ENCODE measurements at places on chromosomes 7 and 10. TPM values are rescaled to one million over a fixed set of nuclear protein-coding genes. Genes with fewer than 3 reads are reported as not detected.

DNA sequence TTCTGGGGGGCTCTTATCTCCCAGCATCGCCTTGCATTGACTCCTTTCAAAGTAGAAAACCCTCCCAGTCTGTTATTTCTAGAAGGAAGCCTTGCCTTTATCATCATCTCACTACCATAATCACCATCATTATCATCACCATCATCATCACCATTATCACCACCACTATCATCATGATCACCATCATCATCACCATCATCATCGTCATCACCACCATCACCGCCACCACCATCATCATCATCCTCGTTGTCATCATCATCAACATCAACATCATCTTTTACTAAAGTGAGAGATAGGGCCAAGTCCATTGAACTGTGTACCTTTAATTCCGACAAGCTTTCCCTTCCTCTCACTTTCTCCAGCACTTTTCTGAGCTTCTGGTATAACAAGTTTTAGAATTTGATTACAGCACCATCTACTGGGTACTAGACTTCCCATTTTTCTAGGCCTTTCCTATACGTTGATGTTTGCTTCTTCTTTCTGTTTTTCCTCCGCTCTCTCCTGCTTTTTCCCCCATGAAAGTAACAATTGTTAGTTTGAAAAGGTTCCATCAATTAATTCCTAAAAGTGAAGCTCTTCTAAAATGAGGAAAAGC, 226.4 kb downstream of the BUB3 start:
- no peak for DNase-seq

DNA sequence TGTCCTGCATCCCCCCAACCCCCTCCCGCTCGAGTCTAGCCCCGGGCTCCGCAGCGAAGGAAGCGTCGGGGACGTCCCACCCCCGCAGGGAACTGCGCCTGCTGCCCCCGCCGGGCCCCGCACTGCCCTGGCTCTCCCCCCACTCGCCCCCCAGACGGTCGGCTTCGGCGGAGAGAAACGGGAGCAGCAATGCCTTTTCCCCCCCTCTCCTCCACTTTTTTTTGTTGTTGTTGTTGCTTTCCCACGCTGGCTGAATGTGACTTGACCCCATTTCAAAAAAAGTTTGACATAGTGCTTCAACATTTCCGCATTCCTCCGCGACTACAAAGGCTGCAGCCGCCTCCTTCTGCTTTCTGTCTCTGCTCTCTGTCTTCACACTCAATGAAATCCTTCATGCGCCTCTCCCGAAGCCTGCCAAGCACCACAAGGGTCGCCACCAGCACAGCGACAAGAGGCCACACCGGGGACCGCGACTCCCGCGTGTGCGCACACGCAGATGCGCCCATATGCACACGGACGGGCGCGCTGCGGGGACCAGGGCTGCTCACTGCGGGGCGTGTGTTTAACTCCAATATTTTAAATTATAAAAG, 1.0 kb downstream of the CDK6 start:
- DNase-seq: peak; percentile 54

- DNase-seq: peak; percentile 66
These were observed 15.6 kb downstream of the ADAM8 start for GRCh38 chr10:133260895-133261725.

- DNase-seq: no peak
These were observed 744.2 kb downstream of the LRMDA start for GRCh38 chr10:76175533-76176165.

GRCh38 chr7:76352193-76352592, 6.6 kb downstream of the YWHAG start:
- no peak for DNase-seq

DNA sequence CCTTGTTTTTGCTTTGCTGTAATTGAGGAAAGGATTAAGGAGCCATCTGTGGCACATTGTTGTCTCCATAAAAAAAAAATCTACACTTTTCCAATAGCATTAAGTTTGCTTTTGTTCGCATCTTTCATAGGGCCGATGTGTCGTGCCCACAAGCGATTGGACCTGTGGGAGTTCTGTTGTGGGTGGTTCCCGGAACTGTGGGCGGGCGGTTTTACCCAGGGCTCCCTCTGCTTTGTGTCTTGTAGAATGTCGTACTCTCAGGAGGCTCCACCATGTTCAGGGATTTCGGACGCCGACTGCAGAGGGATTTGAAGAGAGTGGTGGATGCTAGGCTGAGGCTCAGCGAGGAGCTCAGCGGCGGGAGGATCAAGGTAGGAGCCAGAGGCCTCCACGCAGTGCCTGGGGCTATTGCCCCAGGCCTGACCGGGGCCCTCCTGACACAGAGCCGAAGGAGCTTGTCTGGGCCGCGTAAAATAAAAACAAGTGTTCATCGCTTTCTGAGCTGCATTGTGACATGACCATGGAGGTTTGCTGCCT, 92.4 kb downstream of the ACTR3B start:
- peak; percentile 9 for DNase-seq

GRCh38 chr10:52248697-52249306, 65.3 kb upstream of the DKK1 start:
- no peak for DNase-seq

DNA sequence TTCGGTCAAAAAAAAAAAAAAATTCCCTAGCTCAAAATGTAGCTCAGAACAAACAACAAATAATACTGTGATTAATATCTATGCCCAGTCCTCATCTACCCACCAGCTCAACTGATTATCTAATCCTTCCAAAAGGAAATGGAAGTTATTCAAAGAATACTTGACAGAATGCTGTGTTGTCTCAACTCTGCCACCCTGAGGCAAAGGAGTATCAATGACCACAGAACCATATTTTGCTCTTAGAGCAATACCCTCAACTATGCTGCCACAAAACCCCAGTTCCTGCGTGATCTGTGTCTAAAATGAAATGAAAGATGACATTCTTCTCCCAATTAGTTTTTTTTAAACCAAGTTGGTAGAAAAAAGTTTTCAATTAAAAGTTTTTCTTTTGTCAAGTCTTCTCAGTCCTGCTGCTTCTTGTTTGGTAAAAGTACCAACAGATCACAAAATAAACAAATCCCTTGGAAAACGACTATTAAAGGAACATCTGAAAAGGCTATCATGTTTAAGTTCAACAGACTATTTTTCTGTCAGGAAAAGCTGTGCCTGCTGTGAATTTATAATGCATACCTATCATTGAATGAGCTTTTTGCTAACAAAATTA, 21.6 kb downstream of the RBM28 start:
- DNase-seq: no peak

GRCh38 chr7:2947058-2947780, 96.4 kb downstream of the CARD11 start:
- no peak for DNase-seq

- no peak for DNase-seq
These were observed 54.1 kb upstream of the NPSR1 start for GRCh38 chr7:34603711-34604444.

GRCh38 chr10:69449841-69450240, 1.4 kb upstream of the TSPAN15 start:
- DNase-seq: no peak

- DNase-seq: no peak
These were observed 506 bp upstream of the FAM170B start for GRCh38 chr10:49134327-49134726.

DNA sequence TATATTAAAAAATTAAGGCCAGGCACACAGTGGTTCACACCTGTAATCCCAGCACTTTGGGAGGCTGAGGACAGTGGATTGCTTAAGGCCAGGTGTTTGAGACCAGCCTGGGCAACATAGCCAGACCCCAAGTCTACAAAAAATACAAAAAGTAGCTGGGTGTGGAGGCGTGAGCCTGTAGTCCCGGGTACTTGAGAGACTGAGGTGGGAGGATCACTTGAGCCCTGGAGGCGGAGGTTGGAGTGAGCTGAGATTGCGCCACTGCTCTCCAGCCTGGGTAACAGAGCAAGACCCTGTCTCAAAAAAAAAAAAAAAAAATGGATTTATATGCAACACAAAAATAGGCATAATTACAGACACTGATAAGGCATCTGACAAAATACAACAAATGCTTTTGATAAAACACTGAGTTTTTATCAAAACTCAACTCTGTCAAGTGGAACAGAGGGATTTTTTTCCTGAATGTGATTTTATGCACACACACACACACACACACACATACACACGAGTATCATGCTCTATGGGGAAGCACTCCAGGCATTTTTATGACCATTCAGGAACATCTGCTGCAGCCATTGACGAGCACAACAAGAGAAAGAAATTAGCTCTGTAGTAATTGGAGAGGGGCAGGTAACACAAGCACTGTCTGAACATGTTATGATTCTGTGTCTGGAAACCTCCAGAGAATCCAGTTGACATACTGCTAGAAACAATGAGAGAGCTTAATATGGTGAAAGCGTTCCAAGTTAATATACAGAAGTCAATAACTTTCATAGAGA, 193.1 kb downstream of the WDR37 start:
- DNase-seq: no peak

DNA sequence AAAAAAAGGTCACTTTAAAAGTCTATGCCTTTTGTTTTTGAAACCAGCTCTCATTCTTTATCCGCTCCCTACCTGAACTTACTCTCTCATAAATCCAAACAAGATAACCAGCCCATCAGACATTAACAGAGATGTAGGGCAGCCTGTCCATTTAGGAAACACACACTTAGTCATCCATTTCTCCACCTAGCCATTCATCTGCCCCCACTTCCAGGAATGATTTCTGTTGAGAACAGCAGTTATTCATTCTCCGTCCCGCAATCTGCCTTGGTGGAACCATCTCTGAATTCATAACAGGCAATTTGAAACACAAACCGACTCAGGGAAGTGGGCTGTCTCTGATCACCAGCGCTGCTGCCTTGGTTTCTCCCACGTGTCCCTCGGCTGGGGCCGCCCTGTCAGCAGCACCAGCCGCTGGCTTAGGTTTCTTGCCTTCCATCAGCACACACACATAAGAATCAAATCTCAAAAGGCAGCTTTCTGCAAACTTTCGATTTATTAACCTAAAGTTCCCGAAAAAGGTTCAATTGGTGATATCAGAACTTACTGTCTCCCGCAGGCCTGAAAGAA, 528.2 kb upstream of the NRP1 start:
- DNase-seq: no peak

ATRNL1 gene
- polyA plus RNA-seq: 0.40 TPM

PIP gene
- polyA plus RNA-seq: not detected

HABP2 gene
- polyA plus RNA-seq: 109 TPM

LIPN gene
- polyA plus RNA-seq: not detected

STMP1 gene
- 30.7 TPM for polyA plus RNA-seq

OR2A42 gene
- polyA plus RNA-seq: not detected

PDCD4 gene
- 14.7 TPM for polyA plus RNA-seq

PRSS58 gene
- polyA plus RNA-seq: not detected

CCNY gene
- 22.0 TPM for polyA plus RNA-seq
